ENCODE measurements at places on chromosomes 7 and 10.

- DNase-seq, result no peak
These were observed 41.6 kb downstream of the LAMB1 start for GRCh38 chr7:107961405-107961804.

DNA sequence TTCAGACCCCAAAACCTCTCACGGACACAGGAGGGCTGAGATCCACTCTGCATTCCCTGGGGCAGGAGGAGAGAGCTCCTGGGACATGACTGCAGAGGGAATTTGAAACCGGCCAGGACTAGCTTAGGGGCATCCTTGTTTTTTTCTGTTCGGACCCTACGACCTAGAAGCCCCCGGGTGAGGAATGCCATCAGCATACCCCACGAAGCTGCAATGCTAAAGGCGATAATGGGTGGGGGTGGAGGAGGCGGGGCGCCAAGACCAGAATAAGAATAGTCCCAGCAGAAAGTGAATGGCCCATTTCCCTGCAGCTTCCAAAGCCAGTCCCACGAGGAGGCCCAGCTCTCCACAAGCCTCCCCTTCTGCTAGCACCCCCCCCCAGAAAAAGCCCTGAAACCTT is 4.0 kb downstream of the PDGFA start:
- DNase-seq, result no peak

DNA sequence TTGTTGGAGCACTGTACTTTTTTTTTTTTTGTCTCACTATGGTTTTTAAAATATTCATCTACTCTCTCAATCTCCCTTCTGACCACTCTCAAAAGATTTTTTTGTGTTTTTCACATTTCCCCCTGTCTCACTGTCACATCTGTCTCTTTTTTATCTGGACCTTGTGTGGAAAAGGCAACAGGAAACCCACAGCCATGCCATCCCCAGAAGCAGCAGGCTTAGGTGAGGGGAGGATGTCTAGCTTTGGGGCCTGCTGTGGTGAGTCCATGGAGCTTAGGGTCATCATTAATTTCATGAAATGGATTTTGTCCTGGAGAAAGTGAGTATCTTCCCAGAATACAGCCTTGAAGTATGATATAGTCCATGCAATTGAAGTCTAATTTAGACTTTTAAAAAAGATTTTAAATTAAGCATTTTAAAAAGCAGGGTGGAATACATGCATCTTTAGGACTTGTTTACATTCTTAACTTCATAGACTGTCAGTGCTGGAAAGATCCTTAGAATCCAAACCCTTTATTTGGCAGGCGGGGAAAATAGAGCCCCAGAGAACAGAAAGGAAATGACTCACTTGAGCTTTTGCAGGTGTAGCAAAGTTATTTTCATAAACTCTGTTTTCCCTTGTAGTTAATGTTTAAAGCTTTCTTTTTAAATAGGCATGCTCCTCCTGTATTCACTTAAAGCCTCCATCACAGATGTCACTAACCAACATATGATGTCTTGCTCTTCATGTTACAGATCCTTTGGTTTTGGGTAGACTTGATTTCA is 25.1 kb downstream of the MINDY4 start:
- no peak for DNase-seq

- DNase-seq, result no peak
These were observed 679.4 kb downstream of the NRG3 start for GRCh38 chr10:82554381-82554780.

DNA sequence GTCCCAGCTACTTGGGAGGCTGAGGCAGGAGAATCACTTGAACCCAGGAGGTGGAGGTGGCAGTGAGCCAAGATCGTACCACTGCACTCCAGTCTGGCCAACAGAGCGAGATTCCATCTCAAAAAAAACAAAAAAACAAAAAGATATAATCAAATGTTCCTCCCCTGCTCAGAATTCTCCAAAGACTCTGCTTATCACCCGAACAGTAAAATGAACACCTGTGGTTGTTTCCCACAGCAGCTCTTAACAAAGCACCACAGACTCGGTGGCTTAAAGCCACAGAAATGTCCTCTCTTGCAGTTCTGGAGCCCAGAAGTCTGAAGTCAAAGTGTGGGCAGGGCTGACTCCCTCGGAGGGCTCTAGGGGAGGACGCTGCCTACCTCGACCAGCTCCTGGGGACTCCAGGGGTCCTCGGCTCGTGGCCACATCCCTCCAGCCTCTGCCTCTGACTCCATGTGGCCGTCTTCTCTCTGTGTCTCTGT is 4.1 kb upstream of the INTS1 start:
- DNase-seq, result no peak
